Stimulated activated CD8-positive, alpha-beta memory T cell treated with anti-CD3 and anti-CD28 coated beads, Interleukin-4, amount 100 ng/mL, for 4 hours (primary cell): ENCODE measurements at places on chromosomes 13 and 19.

- peak; percentile 93 for DNase-seq
Observed at GRCh38 chr13:41456768-41457588, at the start of gene RGCC. RGCC (plus strand) TSS chr13:41457550; CDS start chr13:41457708, 158 bp downstream.

- no peak for DNase-seq
Observed at GRCh38 chr19:33719366-33720154, 77.1 kb upstream of the KCTD15 start.

DNA sequence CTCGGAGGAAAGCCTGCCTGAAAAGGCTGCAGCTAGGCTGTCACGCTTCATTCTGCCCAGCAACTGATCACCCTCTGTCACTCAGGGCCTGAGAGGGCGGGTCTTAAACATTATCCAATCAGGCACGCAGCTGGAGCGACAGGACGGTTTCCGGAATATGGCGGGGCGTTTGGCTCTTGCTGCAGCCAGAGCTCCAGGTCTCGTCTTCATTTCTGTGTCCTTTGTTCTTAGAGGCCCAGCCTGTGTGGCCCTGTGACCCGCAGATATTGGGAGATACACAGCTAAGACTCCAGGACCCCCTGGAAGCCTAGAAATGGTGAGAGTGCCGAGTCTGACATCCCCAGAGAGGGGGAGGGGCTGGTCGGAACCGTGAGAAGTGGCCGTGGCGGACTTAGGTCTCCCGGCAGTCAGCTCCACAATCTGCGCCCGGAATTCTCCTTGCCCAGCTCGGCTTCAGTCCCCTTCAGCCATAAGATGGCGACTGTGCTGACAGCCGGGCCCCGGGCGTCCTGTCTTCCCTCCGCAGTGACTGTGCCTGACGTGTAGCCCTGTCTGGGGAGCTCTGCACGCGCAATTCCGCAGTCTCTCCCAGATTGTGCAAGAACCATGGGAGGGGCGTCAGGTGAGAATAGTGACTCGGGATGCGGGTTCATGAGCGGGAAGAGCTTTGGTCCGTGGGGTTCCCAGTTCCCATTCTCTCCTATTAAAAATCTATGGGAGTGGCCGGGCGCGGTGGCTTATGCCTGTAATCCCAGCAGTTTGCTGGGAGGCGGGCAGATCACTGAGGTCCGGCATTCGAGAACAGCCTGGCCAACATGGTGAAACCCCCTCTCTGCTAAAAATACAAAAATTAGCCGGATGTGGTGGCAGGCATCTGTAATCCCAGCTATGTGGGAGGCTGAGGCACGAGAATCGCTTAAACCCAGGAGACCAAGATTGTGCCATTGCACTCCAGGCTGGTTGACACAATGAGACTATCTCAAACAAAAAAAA lies at the start of gene ZNF429:
TSS of gene ZNF429 (plus strand) at position 144 of the 993 bp plus-strand sequence. CDS start at position 314, 170 bp downstream.
- DNase-seq: peak; percentile 81

DNA sequence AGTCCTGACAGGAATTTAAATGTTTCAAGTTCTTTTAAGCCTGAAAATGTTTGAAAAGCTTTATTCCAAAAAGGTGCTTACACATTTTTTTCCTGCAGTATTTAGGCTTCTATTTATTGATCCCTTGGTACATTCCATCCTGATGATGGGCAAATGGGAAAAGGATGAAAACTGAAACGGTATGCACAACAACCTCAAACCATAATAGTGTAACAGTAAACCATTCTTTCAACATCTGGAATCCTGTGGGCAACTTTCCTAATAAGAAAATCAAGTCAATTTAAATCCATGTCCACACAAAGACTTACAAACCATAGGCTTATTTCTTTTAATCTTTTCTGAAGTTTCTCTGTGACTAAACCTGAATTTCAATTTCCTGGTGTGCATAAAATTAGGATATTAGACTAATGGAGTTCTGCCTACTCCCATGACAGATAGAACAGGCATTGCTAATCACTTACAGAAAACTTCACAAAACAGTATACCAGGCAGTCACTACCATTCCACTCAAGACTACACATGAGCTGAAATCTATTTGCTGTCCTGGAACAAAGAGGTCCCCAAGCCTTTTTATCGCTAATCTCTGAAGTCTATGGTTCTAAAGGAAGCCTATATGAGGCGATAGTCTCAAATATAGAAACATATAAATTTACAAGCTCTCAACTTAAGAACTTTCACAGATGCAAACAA lies 103.3 kb downstream of the DLEU7 start:
- DNase-seq: no peak

DNA sequence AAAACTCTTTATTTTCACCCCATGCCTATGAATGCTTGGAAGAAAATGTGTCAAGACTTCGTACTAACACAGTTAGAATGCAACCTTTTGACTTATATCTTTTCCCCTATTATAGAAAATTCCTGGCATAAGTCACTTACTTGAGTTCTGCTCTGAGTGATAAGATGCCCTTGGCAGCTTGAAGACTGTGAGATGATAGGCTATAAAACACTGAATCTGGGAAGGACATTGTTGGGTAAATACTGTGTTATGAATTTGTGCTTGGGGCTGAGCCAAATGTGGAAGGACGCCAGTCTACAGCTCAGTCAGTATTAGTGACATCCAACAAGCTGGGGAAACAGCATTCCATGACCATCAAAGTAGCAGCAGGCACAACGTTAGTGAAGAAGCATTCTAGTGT lies 368.0 kb upstream of the SGCG start:
- DNase-seq: no peak

DNA sequence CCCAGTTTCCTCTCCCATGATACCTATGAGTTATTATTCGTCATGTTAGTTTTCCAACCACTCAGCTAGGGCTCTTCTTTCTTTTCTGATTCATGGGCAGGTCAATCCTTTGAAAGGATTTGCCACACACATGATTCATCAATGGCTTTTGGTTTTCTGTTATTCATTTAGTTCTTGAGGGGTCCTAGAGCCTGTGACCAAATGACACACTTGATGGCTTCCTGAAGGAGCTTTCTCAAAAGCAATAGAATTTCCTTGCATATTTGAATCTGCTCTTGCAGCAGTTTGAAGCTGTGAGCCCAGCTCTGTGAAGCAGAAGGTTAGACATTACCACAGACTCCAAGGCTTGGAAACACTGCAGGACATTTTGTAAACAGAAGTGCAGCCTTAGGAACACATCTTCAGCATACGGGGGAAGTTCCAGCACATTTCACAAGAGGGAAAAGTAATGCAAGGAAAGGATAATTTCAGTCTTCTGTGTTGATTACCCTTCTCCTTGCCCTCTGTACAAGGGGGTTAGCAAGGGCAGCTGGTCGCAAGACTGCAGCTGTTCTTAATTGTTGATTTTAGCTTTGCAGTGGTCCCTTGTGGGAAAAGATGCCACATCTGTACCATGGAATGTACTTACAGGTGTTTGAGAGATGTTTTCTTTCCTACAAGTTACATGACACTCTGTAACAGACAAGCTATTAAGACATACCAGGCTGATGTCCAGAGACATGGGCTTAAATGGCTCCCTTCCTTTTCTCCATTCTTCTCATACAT lies 338.6 kb downstream of the KCNRG start:
- no peak for DNase-seq

DNA sequence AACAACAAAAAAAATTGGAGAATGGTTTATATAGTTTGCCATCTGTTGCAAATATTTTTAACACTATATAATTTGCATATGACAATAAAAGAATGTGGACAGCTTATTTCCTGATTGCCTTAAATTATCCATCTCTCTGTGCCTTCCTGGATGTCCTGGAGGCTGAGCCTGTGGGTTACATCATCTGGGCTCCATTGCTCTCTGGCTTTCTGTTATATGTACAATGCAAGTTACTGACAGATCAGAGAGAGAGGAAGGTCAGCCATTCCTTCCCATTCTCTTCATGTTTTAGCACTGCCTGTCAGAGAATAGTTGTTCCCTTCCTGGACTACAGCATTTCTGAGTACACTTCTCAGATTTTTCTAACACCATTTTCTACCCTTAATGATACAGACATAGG lies 758.3 kb upstream of the PCDH20 start:
- no peak for DNase-seq

- no peak for DNase-seq
Observed at GRCh38 chr13:37070956-37071355, 11.5 kb upstream of the SUPT20H start.

- no peak for DNase-seq
Observed at GRCh38 chr19:17510220-17510993, 1.0 kb upstream of the PGLS start.

DNA sequence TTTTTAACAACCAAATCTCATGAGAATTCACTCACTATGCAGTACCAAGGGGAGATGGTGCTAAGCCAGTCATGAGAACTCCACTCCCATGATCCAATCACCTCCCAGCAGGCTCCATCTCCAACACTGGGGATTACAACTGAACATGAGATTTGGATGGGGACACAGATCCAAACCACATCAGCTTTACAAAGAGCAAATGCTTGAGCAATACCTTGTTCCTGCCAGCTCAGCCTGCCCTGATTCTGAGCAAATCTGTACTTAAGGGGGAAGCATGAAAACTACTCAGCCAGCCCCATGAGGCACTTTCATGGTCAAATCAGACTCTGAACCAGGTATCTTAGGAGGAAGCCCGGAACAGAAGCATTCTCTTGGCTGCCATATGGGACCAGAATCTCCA lies 259.9 kb downstream of the TBC1D4 start:
- no peak for DNase-seq

DNA sequence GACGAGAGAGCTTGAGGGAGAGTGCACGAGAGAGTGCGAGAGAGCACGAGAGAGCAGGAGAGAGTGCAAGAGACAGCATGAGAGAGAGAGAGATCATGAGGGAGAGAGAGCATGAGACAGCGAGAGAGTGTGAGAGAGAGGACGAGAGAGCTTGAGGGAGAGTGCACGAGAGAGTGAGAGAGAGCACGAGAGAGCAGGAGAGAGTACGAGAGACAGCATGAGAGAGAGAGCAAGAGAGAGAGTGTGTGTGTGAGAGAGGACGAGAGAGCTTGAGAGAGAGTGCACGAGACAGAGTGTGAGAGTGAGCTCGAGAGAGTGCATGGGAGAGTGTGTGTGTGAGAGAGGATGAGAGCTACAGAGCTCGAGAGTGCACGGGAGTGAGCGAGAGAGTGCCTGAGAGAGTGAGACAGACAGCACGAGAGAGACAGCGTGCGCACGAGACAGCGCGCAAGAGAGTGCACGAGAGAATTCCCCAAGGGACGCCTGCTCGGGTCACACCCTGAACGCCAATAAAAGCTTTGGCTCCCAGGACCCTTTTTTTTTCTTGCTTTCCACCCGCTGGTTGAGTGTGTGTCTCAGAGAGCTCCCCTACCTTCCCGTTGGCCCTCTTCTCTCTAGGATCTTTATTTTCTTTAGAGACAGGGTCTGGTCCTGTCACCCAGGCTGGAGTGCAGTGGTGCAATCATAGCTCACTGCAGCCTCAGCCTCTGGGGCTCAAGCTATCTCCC lies 3.7 kb downstream of the CD70 start:
- DNase-seq: no peak

GRCh38 chr19:49766930-49767299 lies at the start of gene AP2A1:
AP2A1 (plus strand) TSS chr19:49767001; CDS start chr19:49767134, 133 bp downstream.
- no peak for DNase-seq

GRCh38 chr13:60584976-60585375 lies 188.0 kb downstream of the TDRD3 start:
- DNase-seq: no peak

DNA sequence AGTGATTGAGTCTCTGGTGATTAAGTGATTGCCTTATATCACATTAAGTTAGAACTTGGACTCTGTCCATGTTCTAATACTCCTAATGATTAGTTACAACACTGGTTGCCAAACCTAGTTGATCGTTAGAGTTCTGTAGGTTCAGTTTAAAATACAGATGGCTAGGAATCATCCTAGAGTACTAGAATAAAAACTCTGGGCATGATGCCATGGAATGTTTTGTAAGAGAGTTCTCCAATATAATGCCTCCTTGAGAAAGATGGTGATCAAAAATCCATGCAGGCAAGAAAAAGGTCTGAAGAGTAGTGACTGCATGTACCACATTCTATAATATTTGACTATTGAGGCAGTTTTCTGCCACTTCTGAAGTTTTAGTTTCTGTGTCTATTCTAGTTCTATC lies 176.3 kb downstream of the GPC5 start:
- DNase-seq: no peak

DNA sequence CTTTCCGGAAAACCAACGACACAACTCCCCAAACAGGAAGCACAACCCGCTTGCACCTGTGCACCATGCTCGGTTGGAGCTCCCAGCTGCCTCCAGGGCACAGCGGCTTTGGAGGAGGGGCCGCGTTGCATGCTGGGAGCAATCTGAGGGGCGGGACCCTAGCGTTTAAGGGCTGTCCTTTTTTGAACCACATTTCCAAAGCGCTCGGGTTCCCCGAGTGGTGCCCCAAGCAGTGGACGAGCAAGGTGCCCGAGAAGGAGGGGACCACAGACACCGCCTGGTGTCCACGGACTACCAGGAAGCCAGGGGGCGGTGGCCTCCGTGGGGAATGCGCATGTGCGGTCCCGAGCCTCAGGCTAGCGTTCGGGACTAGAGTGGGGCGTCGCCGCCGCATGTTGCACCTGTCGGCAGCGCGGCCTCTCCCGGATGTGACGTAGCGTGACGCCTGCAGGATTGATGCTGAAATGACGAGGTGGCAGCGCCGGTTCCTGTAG lies 11.9 kb upstream of the ZNF57 start:
- DNase-seq: peak; percentile 6

DNA sequence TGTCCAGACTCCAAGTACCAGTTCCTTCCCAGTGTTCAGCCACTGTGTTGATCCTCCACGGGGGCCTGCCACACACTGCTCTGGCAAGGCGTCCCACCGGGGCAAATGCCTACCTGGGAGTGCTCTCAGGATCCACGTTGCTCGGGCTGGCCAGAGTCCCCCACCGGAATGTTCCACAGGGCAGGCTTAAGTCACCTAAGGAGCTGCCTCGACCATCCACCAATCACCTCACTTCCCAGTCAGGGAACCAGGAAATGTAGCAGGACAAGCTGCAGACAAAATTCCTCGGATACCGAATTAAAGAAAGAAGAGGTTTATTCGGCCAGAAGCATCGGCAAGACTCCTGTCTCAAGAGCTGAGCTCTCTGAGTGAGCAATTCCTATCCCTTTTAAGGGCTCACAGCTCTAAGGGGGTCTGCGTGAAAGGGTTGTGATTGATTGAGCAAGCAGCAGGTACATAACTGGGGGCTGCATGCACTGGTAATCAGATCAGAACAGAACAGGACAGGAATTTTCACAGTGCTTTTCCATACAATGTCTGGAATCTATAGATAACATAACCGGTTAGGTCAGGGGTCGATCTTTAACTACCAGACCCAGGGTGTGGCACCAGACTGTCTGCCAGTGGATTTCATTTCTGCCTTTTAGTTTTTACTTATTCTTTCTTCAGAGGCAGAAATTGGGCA lies 56.9 kb upstream of the EDNRB start:
- DNase-seq: no peak

GRCh38 chr13:29196409-29197074 lies 376.4 kb downstream of the MTUS2 start:
- no peak for DNase-seq

DNA sequence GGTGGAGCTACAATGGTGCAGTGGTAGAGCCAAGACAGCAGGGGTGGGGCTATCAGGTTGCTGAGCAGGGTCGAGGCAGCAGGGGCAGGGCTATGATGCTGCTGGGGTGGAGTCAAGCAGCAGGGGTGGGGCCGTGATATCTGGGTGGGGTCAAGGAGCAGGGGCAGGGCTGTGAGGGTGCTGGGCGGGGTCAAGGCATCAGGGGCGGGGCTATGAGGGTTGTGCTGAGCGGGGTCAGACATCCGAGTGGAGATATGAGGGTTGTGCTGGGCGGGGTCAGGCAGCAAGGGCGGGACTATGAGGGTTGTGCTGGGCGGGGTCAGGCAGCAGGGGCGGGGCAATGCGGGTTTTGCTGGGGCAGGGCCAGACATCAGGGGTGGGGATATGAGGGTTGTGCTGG lies 14.7 kb downstream of the HCN2 start:
- DNase-seq: no peak

- no peak for DNase-seq
Observed at GRCh38 chr13:89380101-89380500, 1708.9 kb downstream of the SLITRK5 start.

GRCh38 chr19:10852098-10852800 lies 4.0 kb downstream of the C19orf38 start:
- no peak for DNase-seq
